Astrocyte (in vitro differentiated cells and primary cell): ENCODE measurements at places on chromosomes 2 and 18. TPM values are rescaled to one million over a fixed set of nuclear protein-coding genes. Genes with fewer than 3 reads are reported as not detected.
A peak's percentile ranks its signal among the peaks of the same experiment; 100 is the strongest.

DNA sequence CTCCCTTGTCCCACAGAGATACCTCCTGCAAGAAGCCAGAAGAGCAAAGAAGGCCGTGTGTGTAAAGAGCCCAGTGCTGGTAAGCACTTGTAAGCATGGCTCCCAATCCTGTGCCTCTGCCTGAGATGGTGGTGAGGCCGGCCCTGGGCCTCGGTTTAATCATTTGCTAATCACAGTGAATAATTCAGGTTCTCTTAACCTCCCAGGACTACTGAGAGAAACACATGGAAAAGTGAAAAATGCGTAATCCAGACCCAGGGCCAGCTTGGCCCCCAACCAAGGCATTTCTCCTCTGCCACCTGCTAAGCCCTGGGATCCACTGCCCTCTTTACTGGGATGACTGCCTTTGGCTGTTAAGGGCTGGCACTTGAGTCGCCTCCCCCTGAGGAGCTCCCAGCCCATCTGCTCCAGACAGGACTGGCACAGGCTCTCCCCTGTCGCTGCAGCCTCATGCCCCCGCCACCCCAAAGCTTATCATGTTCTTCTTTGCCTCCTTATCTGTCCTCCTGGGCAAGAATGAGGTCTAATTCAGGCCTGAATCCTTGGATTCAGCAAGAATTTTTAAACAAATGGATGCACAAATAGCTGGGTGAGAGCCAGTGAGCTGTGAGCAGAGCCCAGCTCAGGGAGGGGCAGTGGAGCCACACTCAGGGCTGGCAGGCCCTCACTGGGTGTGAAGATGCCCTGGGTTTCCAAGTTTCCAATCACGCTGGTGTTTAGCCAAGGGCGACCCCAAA, 193.9 kb upstream of the HS6ST1 start:
- no peaks in the 10 kb centered on the region for H3K4me1 ChIP-seq
- H3K4me3 ChIP-seq, result no peak overlapping the region
- DNase-seq, result no peak
- no peaks in the 10 kb centered on the region for H3K36me3 ChIP-seq
- no peaks in the 10 kb centered on the region for H3K27me3 ChIP-seq

DNA sequence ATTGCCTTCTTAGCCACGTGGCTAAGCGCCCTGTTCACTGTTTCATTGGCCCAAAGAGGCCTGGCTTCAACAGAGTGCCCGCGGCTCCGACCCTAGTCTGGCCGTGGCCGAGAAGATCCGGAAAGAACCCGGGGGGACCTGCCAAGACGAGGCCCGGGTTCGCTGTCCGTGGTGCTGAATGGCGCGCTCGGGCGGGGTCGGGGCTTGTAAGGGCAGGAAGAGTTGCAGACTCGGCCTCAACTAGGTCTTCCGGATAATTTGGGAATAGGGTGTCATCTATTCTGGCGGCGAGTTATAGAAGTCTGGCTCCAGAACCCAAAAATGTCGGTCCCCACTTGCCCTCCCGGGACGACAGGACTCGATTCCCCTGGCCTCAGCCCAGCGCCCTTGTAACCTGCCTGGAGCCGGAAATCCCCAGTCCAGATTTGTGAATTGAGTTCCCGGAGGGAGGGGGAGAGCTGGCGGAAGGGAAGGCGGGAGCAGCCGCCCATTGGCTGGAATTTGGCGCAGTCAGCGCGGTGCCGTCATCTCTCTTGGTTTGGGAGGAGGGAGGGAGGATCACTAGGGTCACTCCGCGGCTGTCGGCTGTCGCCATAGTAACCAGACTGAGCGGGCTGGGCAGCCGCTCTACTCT, 3.5 kb downstream of the CDK5R2 start:
- peak overlapping the region; percentile 41 for H3K27ac ChIP-seq
- H3K4me1 ChIP-seq, result peaks cover 14% of the 10 kb centered on the region
- H3K27me3 ChIP-seq, result peaks cover 39% of the 10 kb centered on the region
- H3K36me3 ChIP-seq, result no peaks in the 10 kb centered on the region

The EML4 gene
- total RNA-seq, result 68.2 and 71.9 TPM in 2 replicates

DNA sequence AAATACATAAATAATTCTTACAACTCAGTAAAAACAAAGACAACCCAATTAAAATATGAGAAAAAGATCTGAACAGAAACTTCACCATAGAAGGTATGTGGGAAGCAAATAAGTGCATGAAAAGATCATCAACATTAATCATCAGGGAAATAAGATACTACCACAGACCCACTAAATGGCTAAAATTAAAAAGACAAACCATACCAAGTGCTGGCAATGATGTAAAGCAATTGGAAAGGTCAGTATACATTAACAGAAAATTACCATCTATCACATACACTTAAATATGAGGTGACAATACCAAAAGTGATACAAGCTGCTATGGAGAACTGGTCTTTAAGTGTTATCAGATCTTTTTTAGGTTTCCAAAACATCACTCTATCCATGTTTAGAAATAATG, 44.7 kb downstream of the TTR start:
- H3K4me3 ChIP-seq, result no peak overlapping the region
- no peak for DNase-seq
- H3K36me3 ChIP-seq, result no peaks in the 10 kb centered on the region
- H3K27me3 ChIP-seq, result no peaks in the 10 kb centered on the region
- no peak overlapping the region for H3K27ac ChIP-seq
- no peaks in the 10 kb centered on the region for H3K4me1 ChIP-seq

- DNase-seq, result no peak
- H3K36me3 ChIP-seq, result no peaks in the 10 kb centered on the region
- H3K4me3 ChIP-seq, result no peak overlapping the region
- H3K27ac ChIP-seq, result no peak overlapping the region
- no peaks in the 10 kb centered on the region for H3K27me3 ChIP-seq
- no peaks in the 10 kb centered on the region for H3K4me1 ChIP-seq
Observed at GRCh38 chr2:80459028-80459427, 154.5 kb upstream of the LRRTM1 start.

The RAPGEF4 gene
- total RNA-seq, result 0.62 and 1.1 TPM in 2 replicates

The MATN3 gene
- total RNA-seq, result 11.4 and 13.3 TPM in 2 replicates

- H3K27me3 ChIP-seq, result no peaks in the 10 kb centered on the region
- no peak for DNase-seq
- no peaks in the 10 kb centered on the region for H3K36me3 ChIP-seq
- no peak overlapping the region for H3K27ac ChIP-seq
- no peaks in the 10 kb centered on the region for H3K4me1 ChIP-seq
- H3K4me3 ChIP-seq, result no peak overlapping the region
Observed at GRCh38 chr18:47528343-47528742, 276.9 kb upstream of the SKOR2 start.

DNA sequence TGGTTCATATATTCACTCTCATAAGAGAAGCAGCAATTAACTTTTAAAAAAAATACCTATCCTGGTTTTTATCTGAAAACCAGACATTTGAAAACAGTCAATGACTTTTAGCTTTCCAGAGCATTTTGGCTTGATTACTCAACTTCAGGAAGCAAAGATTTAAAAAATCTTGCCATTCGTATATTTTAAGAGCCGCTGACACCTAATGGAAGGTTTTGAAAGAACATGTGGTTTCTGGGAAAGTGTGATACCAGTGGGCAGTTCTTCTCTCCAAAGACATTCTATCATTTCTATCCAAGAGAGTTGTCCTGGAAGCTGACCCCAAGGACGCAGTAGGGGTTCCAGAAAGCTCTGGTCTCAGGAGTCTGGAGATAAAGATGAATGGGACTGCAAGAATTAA, 234.7 kb downstream of the TTC32 start:
- no peaks in the 10 kb centered on the region for H3K27me3 ChIP-seq
- no peak overlapping the region for H3K27ac ChIP-seq
- H3K36me3 ChIP-seq, result no peaks in the 10 kb centered on the region
- DNase-seq, result peak; percentile 41
- H3K4me1 ChIP-seq, result no peaks in the 10 kb centered on the region

DNA sequence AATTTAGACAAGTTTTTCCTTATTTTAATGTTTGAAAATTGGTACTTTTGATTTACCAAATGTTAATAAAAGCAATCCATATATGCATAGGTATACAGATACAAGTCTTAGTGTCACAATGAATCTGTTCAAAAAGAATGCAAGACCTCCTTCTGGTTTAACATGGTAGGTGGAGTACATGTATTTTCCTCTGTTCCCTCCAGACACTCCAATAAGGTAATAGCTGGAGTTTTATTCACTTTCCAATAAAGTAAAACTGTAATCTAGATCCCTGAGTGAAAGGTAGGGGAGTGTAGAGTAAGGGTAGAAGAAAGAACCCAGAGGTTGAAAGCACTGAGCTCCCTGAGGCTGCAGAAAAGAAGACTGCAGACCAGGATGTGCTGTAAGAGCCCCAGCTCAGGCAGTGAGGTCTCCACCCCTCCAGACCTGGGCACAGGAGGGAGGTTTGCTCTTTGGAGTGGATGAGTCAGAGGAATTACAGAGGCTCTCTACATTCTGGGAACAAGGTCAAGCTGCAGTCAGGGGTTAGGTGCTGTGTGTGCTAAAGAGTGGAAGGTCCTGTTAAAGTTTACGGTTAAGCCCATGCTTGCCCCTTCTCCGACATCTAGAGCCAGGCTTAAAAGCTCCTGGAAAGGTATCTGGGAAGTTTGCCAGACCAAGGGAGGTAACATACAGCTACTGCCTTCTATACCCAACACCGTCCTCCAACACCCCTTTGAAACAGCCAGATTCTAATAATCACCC, 27.6 kb upstream of the STAT1 start:
- no peak overlapping the region for H3K27ac ChIP-seq
- no peak overlapping the region for H3K4me3 ChIP-seq
- H3K27me3 ChIP-seq, result no peaks in the 10 kb centered on the region
- peak; percentile 29 for DNase-seq
- H3K36me3 ChIP-seq, result no peaks in the 10 kb centered on the region

The CCDC138 gene
- total RNA-seq, result 5.2 and 6.1 TPM in 2 replicates

DNA sequence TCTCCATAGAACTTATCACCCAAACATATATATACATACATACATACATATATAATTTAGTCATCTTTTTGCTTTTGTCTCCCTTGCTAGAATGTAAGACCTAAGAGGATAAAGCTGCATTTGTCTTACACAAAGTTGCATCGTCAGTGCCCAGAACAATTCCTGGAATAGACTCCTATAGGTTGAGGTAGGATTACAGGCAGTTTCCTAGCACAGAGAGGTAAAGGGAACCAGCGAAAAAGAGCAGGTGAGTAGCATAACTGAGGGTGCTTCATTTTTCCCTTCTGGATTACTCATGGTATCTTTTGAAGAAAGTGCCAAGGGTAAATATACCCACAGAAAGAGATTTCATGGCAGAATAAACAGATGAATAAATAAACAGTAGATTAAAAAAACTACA, 68.1 kb upstream of the AMMECR1L start:
- peaks cover 3% of the 10 kb centered on the region for H3K4me1 ChIP-seq
- no peak for DNase-seq

The ST8SIA5 gene
- total RNA-seq, result 0.24 and 0.36 TPM in 2 replicates

DNA sequence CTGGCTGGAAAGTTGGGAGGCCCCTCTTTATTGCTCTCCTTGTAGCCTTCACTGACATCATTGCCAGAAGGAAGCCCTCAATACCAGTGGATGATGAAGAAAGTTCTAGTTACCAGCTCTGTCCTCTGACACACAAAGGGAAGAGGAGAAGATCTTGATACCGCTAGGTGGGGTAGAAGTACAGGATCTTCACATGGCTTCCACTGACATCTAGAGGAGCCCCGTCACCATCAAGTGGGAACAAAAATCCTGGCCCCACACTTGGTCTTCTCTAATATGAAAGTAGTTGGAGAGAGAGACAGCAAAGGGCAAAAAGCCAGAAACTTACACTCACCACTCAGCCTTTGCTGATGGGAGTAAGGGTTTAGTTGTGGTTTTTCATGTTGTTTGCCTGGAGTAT, 12.4 kb downstream of the XIRP2 start:
- H3K4me1 ChIP-seq, result no peaks in the 10 kb centered on the region
- H3K4me3 ChIP-seq, result no peak overlapping the region
- no peak overlapping the region for H3K27ac ChIP-seq
- H3K27me3 ChIP-seq, result no peaks in the 10 kb centered on the region

DNA sequence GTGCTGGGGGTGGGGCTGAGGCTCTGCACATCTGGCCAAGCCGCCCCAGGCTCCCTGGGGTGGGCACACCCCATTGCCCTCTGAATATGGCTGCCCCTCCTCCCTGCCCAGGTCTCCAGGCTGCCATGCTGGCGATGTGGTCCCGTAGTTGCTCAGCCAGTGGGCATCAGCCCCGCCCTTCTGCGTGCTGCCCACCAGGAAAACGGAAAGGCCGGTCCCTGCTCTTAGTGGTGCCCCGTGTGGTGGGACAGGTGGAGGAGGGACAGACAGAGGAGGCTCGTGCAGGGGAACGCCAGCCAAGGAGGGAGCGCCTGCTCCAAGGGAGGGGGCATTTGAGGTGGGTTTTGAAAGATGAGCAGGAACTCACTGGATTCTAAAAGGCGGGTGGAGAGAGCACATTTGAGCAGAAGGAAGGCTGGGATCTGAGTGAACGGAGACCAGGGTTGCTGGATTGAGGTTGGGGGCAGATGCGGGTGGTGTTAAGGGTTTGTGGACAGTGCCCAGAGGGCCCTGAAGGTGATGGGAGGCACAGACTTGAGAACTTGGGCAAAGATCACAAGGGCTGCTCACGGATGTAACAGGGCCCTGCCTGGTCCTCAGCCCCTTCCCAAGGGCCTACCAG, 6.7 kb upstream of the B3GNT7 start:
- no peak overlapping the region for H3K4me3 ChIP-seq
- no peak for DNase-seq
- no peak overlapping the region for H3K27ac ChIP-seq
- no peaks in the 10 kb centered on the region for H3K27me3 ChIP-seq
- peaks cover 25% of the 10 kb centered on the region for H3K4me1 ChIP-seq
